Neural crest cell (in vitro differentiated cells): ENCODE measurements at places on chromosomes 5 and 9. TPM values are rescaled to one million over a fixed set of nuclear protein-coding genes. Genes with fewer than 3 reads are reported as not detected.

The POLR3G gene
- 10.6 and 12.1 TPM in 2 replicates for total RNA-seq

The WWC1 gene
- total RNA-seq = 13.3 and 13.7 TPM in 2 replicates

The TNFAIP8 gene
- total RNA-seq = 8.6 and 10.8 TPM in 2 replicates

The C9orf72 gene
- total RNA-seq = 32.9 and 34.0 TPM in 2 replicates

The C1QTNF3 gene
- 7.7 and 8.7 TPM in 2 replicates for total RNA-seq

The PLAC8L1 gene
- 1.8 and 3.3 TPM in 2 replicates for total RNA-seq

The TNFSF8 gene
- total RNA-seq = not detected in 2 replicates

DNA sequence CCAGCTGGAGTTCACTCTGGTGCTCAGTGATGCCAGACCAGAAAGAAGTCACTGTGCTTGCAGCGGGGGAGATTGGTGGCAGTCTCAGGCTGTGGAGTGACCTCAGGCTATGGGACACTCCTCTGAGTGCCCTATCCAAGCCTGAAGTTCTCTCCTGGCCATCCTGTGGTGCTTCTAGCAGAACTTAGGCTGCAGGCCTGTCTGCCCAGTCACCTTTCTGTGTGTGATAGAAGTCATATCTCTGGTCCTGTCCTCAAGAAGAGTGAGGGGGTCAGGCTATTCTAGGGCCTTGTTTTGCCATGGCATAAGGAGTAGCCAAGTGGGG, 9.3 kb downstream of the PDLIM4 start:
- peaks cover 11% of the 10 kb centered on the region for H3K36me3 ChIP-seq
- peaks cover 61% of the 10 kb centered on the region for H3K4me1 ChIP-seq
- no peak for DNase-seq

GRCh38 chr9:800591-801150, 40.8 kb upstream of the DMRT1 start:
- no peak overlapping the region for H3K4me3 ChIP-seq
- no peaks in the 10 kb centered on the region for H3K27me3 ChIP-seq
- H3K36me3 ChIP-seq = no peaks in the 10 kb centered on the region
- DNase-seq = no peak
- H3K27ac ChIP-seq = no peak overlapping the region
- H3K4me1 ChIP-seq = peaks cover 9% of the 10 kb centered on the region

- H3K27ac ChIP-seq = no peak overlapping the region
- no peak overlapping the region for H3K4me3 ChIP-seq
- H3K4me1 ChIP-seq = no peaks in the 10 kb centered on the region
- DNase-seq = no peak
Observed at GRCh38 chr9:80763536-80763935, 925.8 kb downstream of the TLE1 start.

GRCh38 chr5:68369023-68369359, 153.4 kb downstream of the PIK3R1 start:
- DNase-seq = no peak
- H3K4me3 ChIP-seq = no peak overlapping the region
- peaks cover 18% of the 10 kb centered on the region for H3K4me1 ChIP-seq
- peaks cover 3% of the 10 kb centered on the region for H3K36me3 ChIP-seq
- H3K27me3 ChIP-seq = no peaks in the 10 kb centered on the region
- H3K27ac ChIP-seq = no peak overlapping the region

GRCh38 chr5:173697931-173698579, 81.6 kb upstream of the BOD1 start:
- no peak for DNase-seq
- H3K27ac ChIP-seq = peak overlapping the region; percentile 27
- no peaks in the 10 kb centered on the region for H3K4me1 ChIP-seq
- H3K27me3 ChIP-seq = peaks cover 3% of the 10 kb centered on the region

DNA sequence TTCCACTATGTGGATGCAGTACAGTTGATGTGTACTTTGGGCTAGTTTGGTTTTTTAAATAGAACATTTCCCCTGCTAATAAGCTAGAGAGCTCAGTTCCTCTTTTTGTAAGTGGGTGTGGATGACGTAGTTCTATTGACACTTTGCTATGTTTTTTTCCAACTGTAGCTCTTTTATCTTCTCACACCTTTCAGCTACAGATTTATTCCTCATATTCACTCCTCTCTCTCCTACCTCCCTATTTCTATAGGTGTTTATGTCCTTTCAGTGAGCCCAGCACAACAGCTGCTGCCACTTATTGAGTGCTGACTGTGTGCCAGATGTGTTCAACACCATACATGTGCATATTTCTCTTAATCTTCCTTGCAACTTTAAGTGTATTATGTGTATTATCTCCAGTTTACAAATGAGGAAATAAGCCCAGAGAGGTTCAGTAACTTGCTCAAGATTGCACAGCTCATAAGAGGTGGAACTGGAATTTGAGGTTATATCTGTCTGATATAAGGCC, 215.7 kb downstream of the SEMA6A start:
- peaks cover 4% of the 10 kb centered on the region for H3K4me1 ChIP-seq
- H3K36me3 ChIP-seq = peaks cover 16% of the 10 kb centered on the region
- H3K4me3 ChIP-seq = no peak overlapping the region
- no peak overlapping the region for H3K27ac ChIP-seq
- no peak for DNase-seq

- peaks cover 79% of the 10 kb centered on the region for H3K4me1 ChIP-seq
- H3K36me3 ChIP-seq = peaks cover 21% of the 10 kb centered on the region
- DNase-seq = no peak
- no peak overlapping the region for H3K4me3 ChIP-seq
Observed at GRCh38 chr5:142313682-142314081, 11.1 kb downstream of the SPRY4 start.

- DNase-seq = no peak
- peaks cover 11% of the 10 kb centered on the region for H3K27me3 ChIP-seq
- no peaks in the 10 kb centered on the region for H3K4me1 ChIP-seq
- H3K36me3 ChIP-seq = no peaks in the 10 kb centered on the region
- no peak overlapping the region for H3K27ac ChIP-seq
Observed at GRCh38 chr5:159886296-159886695, 30.0 kb upstream of the ADRA1B start.

DNA sequence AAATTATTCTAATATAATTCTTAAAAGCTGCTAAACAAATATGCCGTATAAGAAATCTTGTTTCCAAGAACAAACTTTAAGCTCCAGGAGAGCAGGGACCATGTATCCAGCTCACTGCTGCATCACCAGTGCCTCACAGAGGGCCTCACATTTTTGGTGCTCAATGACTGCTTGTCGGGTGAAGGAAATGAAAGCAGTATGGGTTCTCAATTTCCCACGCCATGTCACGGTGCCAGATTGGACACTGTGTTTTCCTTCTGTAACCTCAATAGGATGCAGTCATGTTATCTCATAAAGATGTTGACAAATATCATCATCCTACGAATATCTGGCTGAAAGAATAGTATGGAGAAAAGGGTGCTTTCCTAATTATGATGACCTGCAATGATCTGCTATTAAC, 64.7 kb downstream of the POU5F2 start:
- DNase-seq = no peak
- peaks cover 58% of the 10 kb centered on the region for H3K4me1 ChIP-seq
- no peak overlapping the region for H3K27ac ChIP-seq
- H3K4me3 ChIP-seq = no peak overlapping the region

- H3K36me3 ChIP-seq = peaks cover 12% of the 10 kb centered on the region
- peaks cover 94% of the 10 kb centered on the region for H3K27me3 ChIP-seq
- peak overlapping the region; percentile 88 for H3K4me3 ChIP-seq
- H3K27ac ChIP-seq = no peak overlapping the region
Observed at GRCh38 chr9:99826579-99826978, 4.9 kb downstream of the NR4A3 start.

DNA sequence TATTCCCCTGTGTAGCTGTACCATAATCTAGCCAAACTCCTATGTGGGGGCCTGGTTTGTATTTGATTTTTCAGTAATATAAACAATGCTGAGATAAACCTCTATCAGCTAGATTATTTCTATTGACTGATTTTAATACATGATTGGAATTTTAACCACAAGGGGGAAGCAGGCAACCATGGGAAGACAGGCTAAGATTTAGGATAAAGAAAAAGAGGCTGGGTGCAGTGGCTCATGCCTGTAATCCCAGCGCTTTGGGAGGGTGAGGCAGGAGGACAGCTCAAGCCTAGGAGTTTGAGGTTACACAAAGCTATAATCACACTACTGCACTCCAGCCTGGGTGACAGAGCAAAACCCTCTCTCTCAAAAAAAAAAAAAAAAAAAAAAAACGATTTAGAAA, 18.1 kb upstream of the GPX3 start:
- H3K27me3 ChIP-seq = peaks cover 3% of the 10 kb centered on the region
- DNase-seq = no peak
- no peaks in the 10 kb centered on the region for H3K4me1 ChIP-seq
- H3K27ac ChIP-seq = no peak overlapping the region
- H3K36me3 ChIP-seq = no peaks in the 10 kb centered on the region
- H3K4me3 ChIP-seq = no peak overlapping the region

GRCh38 chr5:4866817-4867216, 273.3 kb upstream of the ADAMTS16 start:
- H3K4me3 ChIP-seq = no peak overlapping the region
- H3K27ac ChIP-seq = no peak overlapping the region
- peaks cover 3% of the 10 kb centered on the region for H3K36me3 ChIP-seq
- peaks cover 5% of the 10 kb centered on the region for H3K4me1 ChIP-seq
- DNase-seq = no peak

- no peak overlapping the region for H3K4me3 ChIP-seq
- H3K27ac ChIP-seq = no peak overlapping the region
- H3K4me1 ChIP-seq = no peaks in the 10 kb centered on the region
- H3K27me3 ChIP-seq = no peaks in the 10 kb centered on the region
- DNase-seq = no peak
- peaks cover 4% of the 10 kb centered on the region for H3K36me3 ChIP-seq
Observed at GRCh38 chr9:112193572-112194288, 18.6 kb upstream of the SUSD1 start.

DNA sequence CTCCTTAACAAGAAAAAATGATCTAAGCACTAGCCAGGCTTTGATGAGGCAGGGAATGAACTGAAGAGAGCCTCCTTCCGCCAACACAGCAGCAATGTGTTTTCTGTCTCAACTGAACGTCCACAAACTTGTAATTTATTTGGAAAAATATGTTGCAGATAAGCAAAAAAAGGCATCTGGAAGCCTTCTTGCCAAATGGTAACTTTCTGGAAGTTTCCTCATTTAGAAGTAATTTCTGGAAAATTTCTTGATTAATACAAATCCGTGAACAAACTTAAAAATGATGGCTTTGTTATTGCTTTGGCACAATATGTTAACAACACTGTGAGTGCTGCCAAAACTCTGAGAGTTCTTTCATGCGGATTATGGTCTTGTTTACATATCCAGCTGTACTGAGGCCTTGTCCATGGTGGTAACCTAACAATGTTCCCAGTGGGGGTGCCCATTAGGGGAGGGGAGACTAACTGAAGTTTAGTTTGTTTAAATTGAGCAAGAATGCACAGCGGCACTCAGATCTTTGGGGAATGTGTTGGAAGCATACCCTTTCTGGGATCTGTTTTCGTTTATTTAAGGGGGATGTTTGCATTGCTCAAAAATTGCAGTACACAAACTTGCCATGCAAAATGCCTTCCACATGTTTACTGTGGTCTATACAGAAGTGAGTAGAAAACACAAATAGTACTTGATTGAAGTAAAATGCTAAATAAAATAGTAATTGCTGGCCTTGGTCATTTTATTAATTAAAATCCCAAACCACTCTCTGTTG, 334.7 kb downstream of the NR2F1-AS1 start:
- H3K36me3 ChIP-seq = no peaks in the 10 kb centered on the region
- H3K4me1 ChIP-seq = peaks cover 68% of the 10 kb centered on the region
- DNase-seq = peak; percentile 15
- H3K27me3 ChIP-seq = no peaks in the 10 kb centered on the region
- H3K4me3 ChIP-seq = peak overlapping the region; percentile 70
- peak overlapping the region; percentile 85 for H3K27ac ChIP-seq

DNA sequence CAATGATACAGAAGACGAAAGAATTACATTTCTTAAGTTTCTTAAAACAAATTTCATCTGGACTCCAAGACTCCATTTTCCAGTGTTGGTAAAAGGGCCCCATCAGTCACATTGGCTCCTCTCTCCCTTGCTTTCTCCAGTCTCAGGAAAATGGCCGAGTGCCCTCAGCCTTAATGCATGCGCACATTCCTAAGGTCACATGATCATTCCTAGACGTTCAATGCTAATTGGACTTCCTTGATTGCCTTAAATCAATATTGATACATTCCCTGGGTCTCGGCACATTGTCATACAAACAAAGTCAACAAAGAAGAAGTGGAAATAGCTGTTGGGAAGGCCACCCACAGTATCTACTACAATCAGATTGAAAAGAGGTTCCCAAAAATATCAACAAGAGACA, 413.6 kb upstream of the GRAMD2B start:
- H3K4me1 ChIP-seq = peaks cover 36% of the 10 kb centered on the region
- H3K36me3 ChIP-seq = peaks cover 3% of the 10 kb centered on the region
- H3K27me3 ChIP-seq = no peaks in the 10 kb centered on the region
- H3K27ac ChIP-seq = no peak overlapping the region

- peaks cover 36% of the 10 kb centered on the region for H3K27me3 ChIP-seq
- H3K4me3 ChIP-seq = no peak overlapping the region
- H3K36me3 ChIP-seq = no peaks in the 10 kb centered on the region
- no peak for DNase-seq
- H3K4me1 ChIP-seq = no peaks in the 10 kb centered on the region
- no peak overlapping the region for H3K27ac ChIP-seq
Observed at GRCh38 chr5:159322180-159322579, 8.1 kb downstream of the IL12B start.

DNA sequence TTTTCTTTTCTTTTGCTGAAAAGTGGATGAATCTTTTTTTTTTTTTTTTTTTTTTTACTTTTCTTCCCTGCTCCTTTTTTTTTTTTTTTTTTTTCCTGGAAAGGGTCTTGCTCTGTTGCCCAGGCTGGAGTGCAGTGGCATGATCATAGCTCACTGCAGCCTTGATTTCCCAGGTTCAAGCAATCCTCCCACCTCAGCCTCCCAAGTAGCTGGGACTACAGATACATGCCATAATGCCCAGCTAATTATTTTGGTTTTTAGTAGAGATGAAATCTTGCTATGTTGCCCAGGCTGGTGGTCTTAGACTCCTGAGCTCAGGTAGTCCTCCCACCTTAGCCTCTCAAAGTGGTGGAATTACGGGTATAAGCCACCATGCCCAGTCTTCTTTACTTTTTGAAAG, 20.9 kb downstream of the HSD17B4 start:
- DNase-seq = no peak
- peaks cover 31% of the 10 kb centered on the region for H3K36me3 ChIP-seq
- peaks cover 21% of the 10 kb centered on the region for H3K4me1 ChIP-seq
- no peaks in the 10 kb centered on the region for H3K27me3 ChIP-seq
- H3K27ac ChIP-seq = no peak overlapping the region

- no peaks in the 10 kb centered on the region for H3K36me3 ChIP-seq
- H3K27ac ChIP-seq = no peak overlapping the region
- H3K4me1 ChIP-seq = no peaks in the 10 kb centered on the region
- no peaks in the 10 kb centered on the region for H3K27me3 ChIP-seq
Observed at GRCh38 chr5:96142786-96143434, 181.3 kb upstream of the ELL2 start.
